ENCODE measurements at places on chromosomes 4 and X. TPM values are rescaled to one million over a fixed set of nuclear protein-coding genes. Genes with fewer than 3 reads are reported as not detected.

Gene ATOH1
- not detected for total RNA-seq

Gene USP9X
- total RNA-seq, result 69.6 TPM

GRCh38 chr4:93561842-93562241 lies 266.7 kb upstream of the ATOH1 start:
- no peak for DNase-seq

Gene CITED1
- total RNA-seq, result not detected

GRCh38 chrX:53969540-53969939 lies 74.7 kb downstream of the PHF8 start:
- no peak for DNase-seq

Gene ART3
- total RNA-seq, result 250 TPM

Gene ARHGEF38
- not detected for total RNA-seq

- DNase-seq, result no peak
Measured at GRCh38 chr4:154088741-154089140, 299.9 kb upstream of the SFRP2 start.

Gene UTP3
- 19.8 TPM for total RNA-seq

Measured in heart right ventricle (tissue), 16 donors.